ENCODE measurements at places on chromosomes 4 and X. TPM values are rescaled to one million over a fixed set of nuclear protein-coding genes. Genes with fewer than 3 reads are reported as not detected.

The ADAMTS3 gene
- total RNA-seq: 3.0 TPM

The F8A1 gene
- 34.0 TPM for total RNA-seq

The ARHGEF38 gene
- not detected for total RNA-seq

The ARSJ gene
- total RNA-seq: 80.9 TPM

The CTAG1B gene
- not detected for total RNA-seq

The TNIP3 gene
- total RNA-seq: 0.31 TPM

The RELL1 gene
- total RNA-seq: 18.2 TPM

Measured in chondrocyte (in vitro differentiated cells).